ENCODE measurements at places on chromosomes 13 and 19. TPM values are rescaled to one million over a fixed set of nuclear protein-coding genes. Genes with fewer than 3 reads are reported as not detected.

PLK5 gene
- total RNA-seq = 0.27 TPM

CCNE1 gene
- total RNA-seq = 12.3 TPM

SAMD1 gene
- total RNA-seq = 47.0 TPM

EFNB2 gene
- 1.9 TPM for total RNA-seq

IGSF23 gene
- 0.72 TPM for total RNA-seq

PPP1R37 gene
- 18.9 TPM for total RNA-seq

BIVM gene
- 15.5 TPM for total RNA-seq

MLLT1 gene
- total RNA-seq = 31.6 TPM

SIGLEC10 gene
- total RNA-seq = not detected

RUBCNL gene
- total RNA-seq = 1.2 TPM

TUBA3C gene
- 0.69 TPM for total RNA-seq

KLK12 gene
- not detected for total RNA-seq

ZNF112 gene
- total RNA-seq = 12.3 TPM

FREM2 gene
- 0.31 TPM for total RNA-seq

All from motor neuron (in vitro differentiated cells).